Fibroblast of skin of back (primary cell): ENCODE measurements at places on chromosomes 3 and 15.
A peak's percentile ranks its signal among the peaks of the same experiment; 100 is the strongest.

DNA sequence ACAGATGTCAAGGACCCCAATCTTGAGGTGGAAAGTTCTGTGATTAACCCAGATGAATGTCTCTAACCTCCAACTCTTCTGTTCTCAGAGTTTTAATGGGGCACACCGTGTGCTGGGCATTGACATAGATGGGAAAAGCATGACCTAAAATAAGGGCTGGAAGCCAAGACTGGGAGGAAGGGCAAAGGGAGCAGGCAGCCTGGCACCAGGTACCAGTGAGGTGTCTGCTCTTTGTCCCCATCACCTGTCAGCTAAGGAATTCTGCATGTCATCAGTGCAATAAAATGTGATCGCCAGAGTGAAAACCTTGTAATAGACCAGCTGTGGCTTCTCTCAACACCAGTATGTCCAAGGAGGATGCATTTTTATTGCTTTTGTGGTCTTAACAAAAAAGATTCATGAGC, 143.5 kb upstream of the TPM1 start:
- no peak for DNase-seq

- DNase-seq = peak; percentile 62
Observed at GRCh38 chr15:42628761-42629160, 53.4 kb downstream of the STARD9 start.

- DNase-seq = no peak
Observed at GRCh38 chr3:137972396-137972795, 37.6 kb upstream of the CLDN18 start.

GRCh38 chr3:49104427-49105291, at the start of gene QARS1:
QARS1 (minus strand) TSS chr3:49104757; CDS start chr3:49104733, 24 bp downstream.
- DNase-seq = peak; percentile 95

DNA sequence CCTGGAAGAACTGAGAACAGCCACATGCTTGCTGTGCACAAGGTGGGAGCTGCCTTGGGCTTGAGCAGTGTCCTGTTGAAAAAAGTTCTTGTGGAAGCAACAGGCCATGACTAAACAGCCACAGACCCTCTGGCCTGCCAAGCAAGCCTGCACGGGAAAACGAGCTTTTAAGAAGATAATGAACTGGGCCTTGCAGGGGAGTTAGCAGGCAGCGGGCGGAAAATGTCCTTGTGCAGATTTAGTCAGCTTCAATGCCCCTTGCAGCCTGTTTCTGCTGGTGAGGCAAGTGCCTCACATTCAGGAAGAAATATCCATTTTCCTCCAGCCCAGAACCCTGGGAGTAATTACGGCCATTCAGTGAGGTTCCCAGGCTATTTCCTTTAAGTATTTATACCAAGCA, 126.2 kb upstream of the KLHL25 start:
- no peak for DNase-seq

- peak; percentile 26 for DNase-seq
Observed at GRCh38 chr3:65342084-65342683, 654.4 kb upstream of the ADAMTS9 start.

DNA sequence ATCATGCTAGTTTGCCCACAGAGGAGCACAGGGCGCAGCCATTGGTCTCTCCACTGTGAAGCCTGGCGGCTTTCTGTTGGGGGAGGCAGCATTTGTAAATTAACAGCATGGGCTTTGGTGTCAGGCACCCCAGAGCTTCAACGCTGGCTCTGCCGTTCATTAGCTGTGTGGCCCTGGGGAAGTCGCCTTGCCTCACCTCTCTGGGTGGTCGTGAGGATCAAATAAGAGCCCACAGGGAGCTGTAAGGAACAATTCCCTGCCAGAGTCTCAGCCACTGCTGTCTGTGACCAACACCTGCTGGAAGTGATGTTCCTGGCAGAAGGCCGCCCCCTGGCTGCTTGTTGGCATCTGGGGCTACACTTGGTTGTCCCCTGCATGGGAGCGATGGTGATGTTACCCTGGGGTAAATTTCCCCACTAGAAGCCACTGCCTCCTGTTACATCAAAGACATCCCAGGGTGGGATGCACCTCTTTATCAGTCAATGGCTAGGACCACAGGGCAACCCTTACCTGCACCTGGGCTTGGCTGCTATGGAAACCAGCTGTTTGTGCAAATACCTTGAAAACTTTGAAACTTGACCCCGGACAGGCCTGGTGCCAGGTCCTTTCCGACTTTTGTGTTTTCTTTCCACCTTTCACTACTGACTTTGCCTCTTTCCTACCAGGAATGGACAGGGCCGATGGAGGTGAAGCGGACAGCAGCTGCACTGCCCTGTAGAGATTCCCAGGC, 36.9 kb downstream of the DNASE1L3 start:
- no peak for DNase-seq

GRCh38 chr15:82751308-82751707, 41.6 kb upstream of the AP3B2 start:
- no peak for DNase-seq

DNA sequence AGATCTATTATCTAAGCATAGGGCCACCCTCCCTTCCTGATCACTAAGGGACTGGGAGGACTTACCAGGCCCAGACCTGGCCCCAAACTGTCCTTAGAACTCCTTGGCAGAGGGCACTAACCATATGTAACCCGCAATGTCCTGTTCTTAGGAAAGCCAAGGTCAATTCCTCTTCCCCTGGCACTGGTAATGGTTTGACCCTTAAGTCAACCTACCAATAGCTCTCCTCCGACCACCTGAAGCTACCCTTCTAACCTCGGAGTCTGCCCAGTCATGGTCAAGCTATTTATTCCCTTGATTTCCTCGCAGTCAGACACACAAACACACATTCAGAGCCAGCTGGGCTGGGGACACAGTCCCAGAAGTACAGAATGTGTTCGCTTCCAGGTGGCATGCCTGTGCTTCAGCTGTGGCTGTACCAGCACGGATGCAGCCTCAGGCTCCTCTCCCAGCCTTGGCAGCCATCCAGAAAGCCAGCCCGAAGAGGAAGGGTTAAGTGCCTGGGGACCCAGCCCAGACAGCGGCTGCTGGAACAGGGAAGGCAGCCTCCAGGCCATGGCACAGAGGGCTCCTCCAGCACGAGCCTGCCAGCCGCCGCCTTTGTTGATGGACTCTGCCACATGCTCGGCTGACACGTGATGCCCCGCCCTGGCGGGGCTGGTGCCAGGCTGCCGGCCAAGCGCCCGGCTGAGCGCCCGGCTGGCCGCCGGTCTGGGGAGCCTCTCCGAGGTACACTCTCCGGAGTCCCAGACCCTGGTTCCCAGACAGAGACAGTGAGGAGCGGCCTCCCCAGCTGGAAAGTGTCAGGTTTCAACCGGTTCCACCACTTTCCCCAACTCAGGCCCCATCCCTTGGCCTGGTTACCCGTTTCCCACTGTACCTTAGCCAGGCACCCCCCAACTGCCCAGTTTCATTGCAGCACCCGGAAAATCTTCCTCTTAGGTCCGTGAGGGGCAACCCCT, 5.5 kb downstream of the BMF start:
- DNase-seq = peak; percentile 71

DNA sequence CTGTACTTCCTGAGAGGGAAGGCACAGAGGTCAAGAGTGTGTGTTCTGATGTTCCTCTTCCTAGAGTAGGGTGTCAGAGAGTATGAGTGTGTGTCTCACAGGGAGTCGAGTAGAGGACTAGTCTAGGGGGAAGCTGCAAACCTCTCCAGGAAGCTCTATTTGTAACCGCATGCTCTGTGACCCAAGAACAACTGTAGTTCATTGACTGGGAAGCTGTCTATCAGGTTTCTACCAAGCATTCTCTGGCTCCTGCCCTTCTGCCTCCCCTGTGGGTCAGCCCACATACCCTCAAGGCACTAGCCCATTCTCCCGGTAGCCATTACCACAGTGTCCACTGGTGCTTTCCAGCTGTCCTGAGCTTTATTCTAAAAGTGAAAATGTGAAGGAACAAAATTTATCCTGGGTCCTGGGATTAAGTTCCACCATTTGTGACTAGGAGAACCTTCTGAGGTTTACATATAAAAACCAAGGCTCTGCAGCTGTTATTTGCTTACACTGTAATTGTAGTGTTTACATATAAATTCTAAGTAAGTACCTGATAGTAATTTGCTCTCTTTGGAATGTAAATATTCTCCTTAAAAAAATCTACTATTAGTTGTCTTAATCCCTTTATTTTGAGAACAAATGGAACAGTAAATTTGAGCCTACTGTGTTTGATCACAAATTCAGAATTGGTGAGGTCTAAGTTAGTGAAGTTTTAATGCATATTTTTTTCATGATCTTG, 40.7 kb downstream of the MYRIP start:
- no peak for DNase-seq

GRCh38 chr3:191076903-191077552, 122.0 kb upstream of the OSTN start:
- no peak for DNase-seq

GRCh38 chr15:67156426-67156825, 91.0 kb downstream of the SMAD3 start:
- DNase-seq = no peak

GRCh38 chr15:33608714-33609113, 297.9 kb downstream of the RYR3 start:
- DNase-seq = peak; percentile 2

GRCh38 chr15:63165166-63165859, 8.0 kb upstream of the RPS27L start:
- no peak for DNase-seq

GRCh38 chr3:72376956-72377710, 471.1 kb downstream of the SHQ1 start:
- DNase-seq = peak; percentile 16

- DNase-seq = no peak
Observed at GRCh38 chr15:96422125-96422524, 91.6 kb downstream of the NR2F2 start.

- DNase-seq = peak; percentile 39
Observed at GRCh38 chr3:192564611-192565010, 162.7 kb downstream of the FGF12 start.

- no peak for DNase-seq
Observed at GRCh38 chr15:42057799-42058646, 36.3 kb downstream of the PLA2G4D start.

- no peak for DNase-seq
Observed at GRCh38 chr3:136657526-136657925, 94.7 kb downstream of the STAG1 start.

DNA sequence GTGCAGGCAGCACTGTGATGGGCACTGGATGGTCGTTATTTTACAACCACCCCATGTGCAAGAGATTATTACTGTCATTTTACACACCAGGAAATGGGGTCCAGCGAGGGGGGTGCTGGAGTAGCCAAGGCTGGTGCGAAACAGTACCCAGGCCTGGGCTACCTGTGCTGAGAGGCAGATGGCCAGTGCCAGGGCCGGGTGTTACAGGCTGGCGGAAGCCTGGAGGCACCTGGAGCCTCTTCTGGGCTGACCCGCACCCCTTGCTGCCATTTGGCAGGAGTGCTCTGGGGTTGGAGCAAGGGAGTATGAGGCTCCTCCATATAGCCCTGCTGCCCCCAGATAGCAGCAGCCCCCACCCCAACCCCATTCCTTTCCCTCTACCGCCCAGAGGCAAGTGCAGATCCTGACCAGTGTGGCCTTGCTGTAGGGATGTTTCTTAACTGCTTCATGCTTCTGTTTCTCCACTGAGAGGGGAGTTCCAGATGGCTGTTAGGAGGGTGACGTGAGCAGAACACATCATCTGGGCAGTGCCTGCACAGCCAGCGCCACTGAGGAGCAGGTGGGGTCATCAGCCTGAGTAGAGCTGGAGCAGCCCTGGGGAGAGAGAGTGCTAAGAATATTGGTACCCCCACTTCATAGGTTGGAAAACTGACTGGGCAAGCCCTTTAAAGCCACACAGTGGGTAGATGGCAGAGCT, 15.3 kb downstream of the SNX33 start:
- DNase-seq = no peak

DNA sequence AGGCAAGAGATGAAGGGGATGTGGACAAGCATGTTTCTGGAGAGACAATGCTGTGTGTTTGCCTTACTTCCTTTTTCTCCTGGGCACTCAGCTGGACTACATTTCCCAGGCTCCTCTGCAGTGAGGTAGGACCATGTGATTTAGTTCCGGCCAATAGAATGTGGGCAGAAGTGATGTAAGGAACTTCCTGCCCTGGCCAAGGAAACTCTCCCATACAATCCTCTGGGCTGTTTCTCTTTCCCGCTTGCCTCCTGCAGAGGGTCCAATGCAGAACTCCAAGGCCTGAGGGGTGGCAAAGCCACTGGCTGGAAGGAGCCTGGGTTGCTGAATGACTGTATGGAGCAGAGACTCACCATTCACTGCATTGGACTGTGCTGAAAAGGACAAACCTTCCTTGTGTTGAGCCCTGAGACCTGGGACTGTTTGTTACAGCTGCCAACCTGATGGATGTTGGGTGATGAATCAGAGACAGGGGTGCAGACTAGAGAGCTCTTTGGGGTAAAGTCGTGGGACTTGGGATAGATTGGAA, 82.7 kb upstream of the SLC6A6 start:
- peak; percentile 85 for DNase-seq

GRCh38 chr3:139561255-139561817, 21.8 kb upstream of the RBP1 start:
- DNase-seq = no peak

DNA sequence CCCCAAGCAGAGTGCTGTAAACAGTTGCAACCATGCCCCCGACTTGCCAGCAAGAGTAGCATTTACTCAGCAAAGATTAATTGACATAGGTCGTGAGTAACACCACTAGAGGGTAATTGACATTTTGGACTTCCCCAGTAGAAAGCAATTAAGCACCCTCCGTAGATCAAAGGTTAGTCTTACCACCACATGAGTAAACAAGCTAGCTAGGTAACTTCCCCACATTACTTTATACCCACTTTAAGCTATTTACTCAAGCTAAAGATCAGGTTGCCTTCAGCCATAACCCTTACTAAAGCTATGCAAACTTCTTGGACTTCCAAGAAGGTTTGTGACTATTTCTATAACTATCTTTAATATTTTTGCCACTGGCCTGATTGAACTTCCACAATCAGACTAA, 1072.7 kb downstream of the OTOL1 start:
- no peak for DNase-seq

DNA sequence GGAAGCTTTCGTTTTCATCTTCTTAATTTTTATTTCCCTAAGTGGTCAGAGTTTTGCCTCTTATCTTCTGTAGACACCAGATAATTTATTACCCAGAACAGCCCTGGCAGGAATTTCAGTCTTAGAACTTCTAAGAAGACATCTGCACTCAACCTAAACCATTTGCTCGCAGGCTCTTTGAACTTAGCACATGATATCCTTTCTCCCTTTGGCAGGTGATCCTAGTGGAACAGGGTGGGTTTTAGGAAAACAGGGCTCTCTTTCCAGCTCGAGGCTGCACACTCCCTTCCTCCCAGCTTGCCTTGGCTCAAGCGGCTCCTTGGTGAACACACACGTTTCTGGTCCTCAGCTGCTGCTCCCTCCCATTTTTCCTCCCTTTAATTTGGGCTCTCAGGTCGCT, 116.5 kb downstream of the THSD4 start:
- no peak for DNase-seq
